ENCODE measurements at places on chromosomes 1 and 21.

- no peak for DNase-seq
These were observed 59.9 kb downstream of the TRIM11 start for GRCh38 chr1:228346731-228347130.

DNA sequence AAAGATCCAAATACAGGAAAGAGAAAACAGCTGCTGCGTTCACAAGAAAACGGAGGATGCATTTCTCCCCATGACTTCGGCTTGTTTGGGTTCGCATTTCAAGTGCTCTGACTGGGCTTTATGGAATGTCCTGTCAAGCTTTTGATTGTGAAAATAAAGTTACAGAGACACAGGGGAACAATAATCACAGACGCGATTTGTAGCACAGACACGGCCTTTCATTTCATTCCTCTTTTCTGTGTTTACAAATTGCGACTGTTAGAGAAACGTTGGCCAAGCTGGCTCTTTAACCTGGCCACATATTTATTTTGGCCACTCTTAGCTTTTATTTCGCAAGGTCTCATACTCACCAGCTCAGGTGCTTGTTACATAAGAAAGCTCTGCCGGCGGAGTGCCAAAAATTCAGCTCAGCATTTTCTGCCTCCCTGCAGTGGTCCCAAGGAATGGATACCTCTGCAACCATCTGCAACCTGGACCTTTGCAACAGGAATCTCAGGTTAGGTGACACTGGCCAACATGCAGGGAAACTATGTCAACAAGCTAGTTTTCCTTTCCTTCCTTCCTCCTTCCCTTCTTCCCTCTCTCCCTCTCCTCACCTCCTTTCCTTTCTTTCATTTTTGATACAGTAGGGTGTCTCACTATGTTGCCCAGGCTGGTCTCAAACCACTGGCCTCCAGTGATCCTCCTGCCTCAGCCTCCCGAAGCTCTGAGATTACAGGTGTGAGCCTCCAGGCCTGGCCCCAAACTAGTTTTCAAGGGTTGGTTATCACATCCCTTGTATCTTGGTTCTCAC, 58.2 kb upstream of the SLC45A1 start:
- no peak for DNase-seq

DNA sequence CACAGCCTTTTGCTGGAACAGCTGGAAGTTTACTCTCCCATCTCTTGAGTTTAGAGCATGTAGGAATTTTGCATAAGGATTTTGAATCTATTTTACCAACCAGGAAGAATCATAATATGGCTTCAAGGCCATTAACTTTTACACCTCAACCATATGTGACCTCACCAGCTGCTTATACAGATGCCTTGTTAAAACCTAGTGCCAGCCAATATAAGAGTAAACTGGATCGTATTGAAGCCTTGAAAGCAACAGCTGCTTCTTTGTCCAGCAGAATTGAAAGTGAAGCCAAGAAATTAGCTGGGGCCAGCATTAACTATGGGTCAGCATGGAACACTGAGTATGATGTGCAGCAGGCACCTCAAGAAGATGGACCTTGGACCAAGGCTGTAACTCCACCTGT, 65.4 kb downstream of the CEP350 start:
- DNase-seq, result no peak

GRCh38 chr1:29593601-29594382, 357.5 kb downstream of the PTPRU start:
- no peak for DNase-seq

- no peak for DNase-seq
These were observed 12.2 kb upstream of the TRNAU1AP start for GRCh38 chr1:28540651-28541050.

DNA sequence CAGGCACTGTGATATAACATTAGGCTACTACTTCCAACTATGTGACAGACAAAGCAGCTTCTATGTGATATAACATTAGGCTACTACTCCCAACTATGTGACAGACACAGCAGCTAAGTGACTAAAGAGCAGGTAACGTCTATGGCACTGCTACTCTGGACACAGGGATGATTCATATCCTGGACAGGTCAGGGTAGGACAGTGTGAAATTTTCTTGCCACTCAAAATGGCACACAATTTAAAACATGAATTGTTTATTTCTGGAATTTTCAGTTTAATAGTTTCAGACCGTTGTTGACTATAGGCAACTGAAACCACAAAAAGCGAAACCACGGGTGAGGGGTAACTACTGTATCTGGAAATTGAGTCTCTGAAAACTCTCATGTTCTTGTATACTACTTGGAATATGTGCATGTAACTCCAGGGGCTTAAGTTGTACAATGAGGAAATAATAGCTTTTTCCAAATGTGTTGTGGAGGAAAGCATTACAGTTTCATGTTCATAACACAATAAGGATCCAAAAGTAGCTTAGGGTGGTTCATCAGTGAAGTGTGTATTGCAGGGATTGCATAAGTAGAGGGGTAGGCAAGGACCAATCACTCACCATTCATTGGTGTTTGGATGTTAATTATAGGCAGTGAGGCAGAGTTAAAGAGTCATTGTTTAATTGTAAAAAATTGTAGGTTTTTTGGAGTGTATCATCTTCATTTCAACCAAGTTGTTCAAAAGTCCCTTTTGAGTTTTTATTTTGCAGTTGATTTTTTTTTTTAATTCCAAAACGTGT, 5.3 kb downstream of the DTL start:
- DNase-seq, result no peak

DNA sequence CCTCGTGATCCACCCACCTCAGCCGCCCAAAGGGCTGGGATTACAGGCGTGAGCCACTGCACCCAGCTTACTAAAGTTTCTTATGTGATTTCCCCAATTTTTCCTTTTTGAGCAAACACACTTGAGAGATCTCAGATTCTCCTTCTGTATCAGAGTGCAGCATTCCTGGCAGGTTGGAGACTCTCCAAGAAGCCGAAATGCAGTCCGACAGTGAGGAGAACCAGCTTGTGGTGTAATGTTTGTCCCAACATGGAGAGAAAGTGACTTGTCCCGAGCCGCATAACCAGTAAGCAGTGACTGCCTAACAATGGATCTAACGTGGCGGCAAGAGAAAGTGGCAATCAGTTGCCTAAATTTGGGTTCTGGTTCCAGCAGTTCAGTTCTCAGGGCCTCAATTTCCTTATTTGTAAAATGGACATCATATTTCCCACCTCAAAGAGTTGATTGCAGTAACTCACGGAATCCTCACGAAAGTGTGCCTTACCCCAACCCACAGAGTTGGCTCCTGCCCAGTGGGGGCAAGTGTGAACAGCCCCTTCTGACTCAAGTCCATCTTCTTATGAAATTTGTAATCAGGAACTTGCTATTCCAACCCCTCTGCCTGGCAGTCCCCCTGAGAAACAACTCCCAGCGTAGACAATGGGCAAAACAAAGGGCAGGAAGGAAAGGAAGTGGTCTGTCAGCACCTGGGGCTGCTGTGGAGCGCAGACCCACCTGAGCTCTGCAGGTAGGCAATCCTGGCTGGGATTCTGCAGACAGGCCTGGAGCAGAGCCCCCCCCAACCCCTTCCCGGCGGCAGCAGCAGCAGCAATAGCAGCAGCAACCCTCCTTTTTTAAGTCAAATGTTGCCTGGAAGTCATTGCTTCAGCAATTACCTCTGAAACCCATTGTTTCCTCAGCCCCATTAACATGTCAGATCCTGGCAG, 223.6 kb upstream of the POU3F1 start:
- no peak for DNase-seq

DNA sequence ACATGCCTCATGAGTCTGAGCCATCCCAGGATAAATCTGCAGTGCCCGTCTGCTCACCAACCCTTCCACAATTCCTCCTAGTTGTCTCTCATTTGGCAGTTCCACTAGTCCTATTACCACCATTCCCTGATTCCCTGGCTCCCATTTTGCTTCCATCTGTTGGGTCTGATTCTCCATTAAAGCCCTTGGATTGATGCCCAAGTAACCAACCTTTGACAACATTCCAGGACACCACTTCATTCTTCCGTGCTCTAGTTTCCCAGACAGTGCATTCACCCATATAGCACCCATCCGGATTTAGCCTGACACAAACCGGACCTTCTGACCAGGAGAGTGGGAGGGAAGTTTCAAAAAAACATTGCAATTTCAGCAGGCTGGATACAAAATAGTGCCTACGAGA, 189.4 kb upstream of the PALMD start:
- no peak for DNase-seq

DNA sequence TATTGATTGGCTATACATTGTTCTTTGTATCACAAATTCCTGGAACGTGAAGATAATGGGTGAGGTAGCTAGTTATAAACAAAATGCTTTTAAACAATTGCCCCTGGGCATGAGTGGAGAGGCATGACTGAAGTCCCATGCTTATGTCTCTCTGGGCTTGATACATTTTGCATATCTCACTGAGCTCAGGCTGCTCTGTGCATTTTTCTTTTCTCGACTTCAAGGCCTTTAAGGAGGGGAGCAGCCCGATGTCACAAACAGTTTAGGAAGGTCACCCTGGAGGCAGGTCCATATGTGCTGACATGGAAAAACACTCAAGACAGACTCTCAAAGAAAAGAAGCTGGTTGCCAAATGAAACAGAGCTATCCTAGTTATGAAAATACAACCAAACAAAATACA, 80.1 kb upstream of the PUM1 start:
- no peak for DNase-seq

- DNase-seq, result no peak
These were observed 123.0 kb downstream of the PEX14 start for GRCh38 chr1:10597492-10598388.

- no peak for DNase-seq
These were observed 159.8 kb downstream of the RUNX1 start for GRCh38 chr21:34889320-34889675.

DNA sequence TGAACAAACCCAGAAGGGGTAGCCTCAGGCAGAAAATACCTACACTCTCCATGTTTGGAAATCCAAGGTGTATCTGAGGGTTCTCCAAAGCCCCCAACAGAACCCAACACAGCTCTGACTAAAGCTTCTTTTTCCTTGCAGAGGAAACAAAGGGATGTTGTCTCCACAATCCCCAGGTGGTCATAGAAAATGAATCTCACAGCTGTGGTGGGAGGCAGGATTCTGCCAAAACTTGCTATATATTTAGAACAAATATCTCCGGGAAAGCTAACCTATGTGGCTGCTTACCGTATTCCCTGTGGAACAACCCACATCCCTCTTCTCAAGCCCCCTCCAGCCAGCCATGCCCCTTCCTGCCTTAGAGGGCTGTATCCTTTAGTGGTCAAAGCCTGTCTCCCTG, 406.1 kb downstream of the PRDM2 start:
- DNase-seq, result no peak

GRCh38 chr1:42239555-42239954, 75.0 kb upstream of the GUCA2A start:
- DNase-seq, result no peak

GRCh38 chr1:223269006-223269405, 95.0 kb downstream of the SUSD4 start:
- DNase-seq, result no peak

DNA sequence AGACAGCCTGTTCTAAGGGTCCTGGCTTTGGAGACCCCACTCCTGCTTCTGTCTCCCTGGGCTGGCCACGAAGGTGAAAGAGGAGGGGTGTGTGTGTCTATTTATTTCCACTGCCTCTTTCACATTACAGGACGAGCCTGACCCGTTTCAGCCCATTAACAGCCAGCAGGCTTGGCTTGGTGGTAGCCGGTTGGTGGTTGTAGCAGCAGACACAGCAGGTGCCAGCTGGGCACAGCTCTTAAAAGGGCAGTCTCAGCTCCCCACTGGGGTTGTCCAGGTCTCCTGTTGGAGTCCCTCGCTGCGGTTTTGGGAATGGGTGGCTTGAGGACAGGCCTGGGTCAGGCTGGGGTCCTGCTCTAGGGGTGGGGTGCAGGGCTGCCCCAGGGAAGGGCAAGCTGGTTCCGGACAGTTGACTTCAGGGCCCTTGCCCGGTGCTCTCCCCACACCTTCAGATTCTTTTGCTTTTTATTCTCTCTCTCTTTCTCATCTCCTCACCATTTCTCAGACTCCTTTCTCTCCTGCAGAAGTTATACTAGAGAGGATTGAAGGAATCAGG, 84.6 kb downstream of the ACTL8 start:
- no peak for DNase-seq

GRCh38 chr21:17527711-17528110, 14.9 kb downstream of the CXADR start:
- DNase-seq, result no peak

DNA sequence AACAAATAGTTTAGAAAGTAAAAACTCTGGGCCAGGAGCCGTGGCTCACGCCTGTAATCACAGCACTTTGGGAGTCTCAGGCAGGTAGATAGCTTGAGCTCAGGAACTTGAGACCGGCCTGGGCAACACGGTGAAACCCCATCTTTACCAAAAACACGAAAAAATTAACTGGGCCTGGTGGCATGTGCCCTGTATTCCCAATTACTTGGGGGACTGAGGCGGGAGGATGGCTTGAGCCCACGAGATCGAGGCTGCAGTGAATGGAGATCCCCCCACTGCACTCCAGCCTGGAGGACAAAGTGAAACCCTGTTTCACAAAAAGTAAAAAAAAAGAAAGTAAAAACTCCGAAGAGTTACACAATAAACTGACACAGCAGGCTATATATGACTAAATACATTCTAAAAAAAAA, 10.6 kb downstream of the CEP170 start:
- DNase-seq, result no peak

- DNase-seq, result no peak
These were observed 12.3 kb downstream of the NES start for GRCh38 chr1:156664767-156665411.

DNA sequence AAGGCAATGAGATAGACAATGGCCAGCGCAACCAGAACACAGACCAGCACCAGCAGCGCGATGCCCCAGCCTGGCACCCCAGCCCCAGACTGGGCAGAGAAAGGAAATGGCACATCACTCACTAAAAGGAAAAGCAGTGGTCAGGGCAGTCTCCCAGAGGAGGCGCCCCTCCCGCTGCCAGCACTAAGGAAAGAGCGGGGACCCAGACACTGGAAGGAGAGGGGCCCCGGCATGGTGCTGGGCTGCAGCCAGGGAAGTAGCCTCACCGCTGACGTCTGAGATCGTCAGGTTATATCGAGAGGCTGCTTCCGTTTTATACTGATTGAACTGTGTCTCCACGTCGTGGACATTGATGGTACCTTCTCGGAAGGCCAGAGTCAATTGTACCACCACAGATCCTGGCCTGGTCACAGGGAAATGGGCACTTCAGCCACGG, 13.8 kb downstream of the TRIM46 start:
- no peak for DNase-seq

DNA sequence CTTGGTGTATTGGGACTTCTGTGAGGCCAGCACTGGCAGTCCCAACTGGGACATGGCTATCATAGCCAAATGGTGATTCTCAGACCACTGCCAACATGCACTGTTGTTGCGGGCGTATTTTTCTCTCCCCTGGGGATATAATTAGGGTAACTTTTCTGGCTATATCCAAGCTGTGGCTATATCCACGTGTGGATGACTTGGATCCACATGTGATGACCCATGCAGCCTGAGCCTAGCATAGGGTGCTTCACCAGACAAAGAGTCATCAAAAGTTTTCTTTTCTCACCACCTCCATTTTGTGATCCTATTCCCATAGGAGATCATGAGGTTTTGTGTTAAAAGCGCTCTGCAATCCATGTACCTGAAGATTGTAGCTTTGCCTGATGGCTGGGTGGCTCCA, 51.2 kb upstream of the CSF3R start:
- DNase-seq, result no peak
